B cell (primary cell): ENCODE measurements at places on chromosomes 2 and 18.

- H3K36me3 ChIP-seq = no peaks in the 10 kb centered on the region
- H3K4me3 ChIP-seq = no peak overlapping the region
- H3K4me1 ChIP-seq = peaks cover 4% of the 10 kb centered on the region
- no peaks in the 10 kb centered on the region for H3K27me3 ChIP-seq
These were observed 107.4 kb upstream of the ACAA2 start for GRCh38 chr18:49920731-49921130.

DNA sequence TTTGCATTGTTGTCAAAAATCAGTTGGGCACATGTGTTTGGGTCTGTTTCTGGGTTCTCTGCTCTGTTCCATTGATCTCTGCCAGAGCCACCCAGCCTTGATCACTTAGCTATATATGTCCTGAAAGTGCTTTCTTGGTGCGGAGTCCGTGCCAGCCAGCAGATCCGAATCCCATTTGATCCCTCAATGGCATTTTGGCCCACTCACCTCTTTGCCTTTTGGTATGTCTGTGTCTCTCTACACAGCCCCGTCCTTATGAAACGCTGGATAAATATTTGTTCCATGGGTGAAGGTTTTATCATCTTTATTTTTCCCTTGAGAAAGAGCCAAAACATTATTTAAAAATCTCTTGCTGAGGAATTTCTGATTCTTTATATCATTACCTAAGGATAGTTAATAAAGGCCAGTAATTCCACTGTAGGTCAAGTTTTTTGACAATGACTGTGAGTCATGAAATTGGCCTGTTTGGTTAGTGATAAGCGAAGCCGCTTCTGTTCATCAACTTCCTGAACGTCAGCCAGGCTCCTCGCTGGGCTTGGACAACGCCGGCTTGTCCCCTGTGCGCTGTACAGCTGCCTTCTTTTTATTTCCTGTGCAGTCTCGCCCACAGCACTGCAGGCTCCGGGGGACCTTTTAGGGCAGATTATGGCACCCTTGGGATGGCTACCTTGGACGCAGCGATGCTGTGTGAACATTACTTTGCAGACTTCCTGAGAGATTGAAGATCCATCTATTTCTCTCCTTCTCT, 24.9 kb downstream of the MTCL1 start:
- no peaks in the 10 kb centered on the region for H3K36me3 ChIP-seq
- no peak overlapping the region for H3K27ac ChIP-seq
- H3K4me3 ChIP-seq = no peak overlapping the region
- peaks cover 16% of the 10 kb centered on the region for H3K4me1 ChIP-seq
- DNase-seq = no peak

DNA sequence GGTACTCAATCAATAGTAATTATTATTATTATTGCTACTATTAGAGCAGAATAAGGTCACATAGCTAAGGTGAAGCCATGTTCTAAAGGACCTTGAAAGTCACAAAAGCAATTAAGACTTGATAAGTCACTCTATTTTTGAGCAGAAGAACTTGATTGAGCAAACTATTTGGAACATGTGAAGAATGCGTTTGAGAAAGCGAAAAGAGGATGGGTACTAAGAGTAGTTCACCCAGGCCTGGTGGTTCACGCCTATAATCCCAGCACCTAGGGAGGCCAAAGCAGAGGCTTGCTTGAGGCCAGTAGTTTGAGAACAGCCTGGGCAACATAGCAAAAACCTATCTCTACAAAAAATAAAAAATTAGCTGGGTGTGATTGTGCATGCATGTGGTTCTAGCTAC, 7.2 kb upstream of the RTN4 start:
- H3K4me3 ChIP-seq = no peak overlapping the region
- no peak overlapping the region for H3K27ac ChIP-seq
- H3K36me3 ChIP-seq = no peaks in the 10 kb centered on the region

GRCh38 chr2:109439986-109440385, 173.8 kb downstream of the SEPTIN10 start:
- no peaks in the 10 kb centered on the region for H3K4me1 ChIP-seq
- no peak for DNase-seq
- no peak overlapping the region for H3K27ac ChIP-seq
- no peak overlapping the region for H3K4me3 ChIP-seq

GRCh38 chr2:168456521-168457189, 583 bp downstream of the CERS6 start:
- H3K36me3 ChIP-seq = no peaks in the 10 kb centered on the region
- H3K27ac ChIP-seq = no peak overlapping the region
- no peaks in the 10 kb centered on the region for H3K27me3 ChIP-seq

DNA sequence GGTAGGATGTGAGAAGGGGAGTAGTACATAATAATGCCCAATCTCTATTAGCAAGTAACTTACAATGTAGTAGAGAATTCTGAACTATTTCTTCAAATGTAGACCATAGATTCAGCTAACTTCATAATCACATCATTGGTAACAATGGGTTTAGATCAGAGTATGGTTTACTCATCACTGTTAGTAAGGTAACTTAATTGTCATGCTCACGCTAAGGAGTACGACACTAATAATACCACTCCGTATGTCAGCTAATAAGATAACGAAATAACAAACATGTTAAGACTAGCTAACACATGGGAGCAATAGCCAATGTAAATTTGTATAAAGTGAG, 56.4 kb upstream of the CCDC141 start:
- DNase-seq = no peak
- H3K4me1 ChIP-seq = no peaks in the 10 kb centered on the region
- no peak overlapping the region for H3K4me3 ChIP-seq
- no peak overlapping the region for H3K27ac ChIP-seq

DNA sequence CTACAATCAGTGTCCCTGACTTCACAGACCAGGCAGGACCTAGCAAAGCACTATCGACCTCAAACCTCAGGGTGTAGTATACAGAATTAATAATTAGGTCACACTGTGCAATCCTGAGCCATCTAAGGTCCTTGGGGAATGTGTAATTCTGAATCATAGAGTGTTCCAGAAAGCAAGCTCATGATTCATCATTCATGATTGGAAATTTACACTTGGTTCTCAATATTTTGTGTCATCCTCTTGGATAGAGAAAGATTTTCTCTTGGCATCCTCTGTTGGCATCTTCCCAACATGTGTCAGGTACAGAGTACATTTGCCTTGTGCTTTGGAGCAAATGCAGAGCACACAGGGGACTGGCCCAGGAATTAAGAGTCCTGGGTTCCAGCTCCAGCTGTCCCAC, 245.0 kb upstream of the NT5C1B start:
- no peak overlapping the region for H3K27ac ChIP-seq
- no peaks in the 10 kb centered on the region for H3K4me1 ChIP-seq
- DNase-seq = no peak

DNA sequence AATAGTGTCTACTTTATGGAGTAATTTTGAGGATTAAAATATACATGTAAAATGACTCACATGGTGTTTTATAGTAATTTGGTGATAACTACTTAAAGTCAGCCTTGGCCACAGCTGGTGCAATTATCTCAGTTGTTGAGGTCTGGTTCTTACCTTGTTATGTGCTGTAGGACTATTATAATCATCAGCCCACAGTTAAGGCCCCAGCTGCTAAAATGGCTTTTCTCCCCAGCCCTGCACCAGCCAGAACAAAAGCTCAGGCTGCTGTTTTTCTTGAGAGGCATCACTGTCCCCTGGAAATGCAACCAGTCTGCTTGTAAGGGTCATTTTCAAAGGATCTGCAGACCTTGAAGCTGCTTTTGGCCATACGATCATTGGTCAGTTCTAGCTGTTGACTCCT, 283.3 kb upstream of the THUMPD2 start:
- DNase-seq = no peak
- no peak overlapping the region for H3K4me3 ChIP-seq
- no peaks in the 10 kb centered on the region for H3K4me1 ChIP-seq
